MCF 10A (cell line): ENCODE measurements at places on chromosomes 7 and 10.

DNA sequence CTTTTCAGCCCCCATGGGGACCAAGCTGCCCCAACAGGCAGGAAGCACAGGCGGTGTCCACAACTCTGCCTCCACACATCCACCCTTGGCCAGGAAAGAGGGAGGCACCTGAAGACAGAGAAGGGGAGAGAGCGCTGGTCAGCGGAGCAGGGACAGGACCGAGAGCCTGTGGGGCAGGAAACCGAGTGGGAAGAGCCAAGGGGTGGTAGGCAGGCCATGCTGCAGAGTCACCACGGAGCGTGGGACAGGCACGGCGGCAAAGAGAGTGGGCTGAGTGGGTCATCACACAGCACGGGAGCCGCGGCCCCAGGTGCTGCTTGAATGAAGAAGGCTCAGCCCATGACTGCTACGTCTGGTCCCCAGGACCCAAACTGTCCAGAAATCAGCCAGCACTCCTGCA, 109.8 kb downstream of the PTPRN2 start:
- DNase-seq: no peak

DNA sequence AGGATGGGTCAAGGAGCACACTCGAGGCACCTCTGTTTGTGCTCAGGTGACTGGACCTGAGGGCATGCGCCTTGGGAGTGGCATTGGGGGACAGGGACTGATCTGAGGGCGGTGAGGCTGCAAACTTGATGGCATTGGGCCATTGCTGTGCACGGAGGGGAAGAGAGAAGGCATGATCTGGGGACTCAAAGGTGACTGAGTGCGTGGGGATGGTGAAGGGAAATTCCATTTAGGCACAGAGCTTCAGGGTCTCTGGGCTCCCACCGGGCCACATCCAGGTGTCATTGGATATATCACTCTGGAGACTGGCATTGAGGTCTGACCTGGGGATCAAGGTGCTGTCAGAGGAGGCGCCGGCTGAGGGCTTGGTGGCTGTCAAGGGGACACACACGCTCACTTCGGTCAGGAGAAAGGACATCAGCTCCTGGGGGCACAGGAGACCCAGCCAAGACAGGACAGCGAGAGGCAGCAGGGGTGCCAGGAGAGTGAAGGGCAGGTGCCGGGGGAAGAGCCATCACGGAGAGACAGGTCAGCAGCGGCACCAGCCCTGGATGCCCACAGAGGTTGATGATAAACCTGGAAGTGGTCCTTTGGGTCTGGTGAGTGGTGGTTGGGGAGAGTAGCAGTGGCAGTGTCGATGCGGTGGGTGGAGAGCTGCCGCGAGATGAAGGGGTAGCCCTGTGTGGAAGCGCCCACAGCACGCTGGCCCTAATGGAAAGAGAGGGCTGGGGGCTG, 5.5 kb downstream of the ADCK2 start:
- no peak for DNase-seq

GRCh38 chr7:55127622-55128081, 108.8 kb downstream of the EGFR start:
- peak; percentile 78 for DNase-seq

DNA sequence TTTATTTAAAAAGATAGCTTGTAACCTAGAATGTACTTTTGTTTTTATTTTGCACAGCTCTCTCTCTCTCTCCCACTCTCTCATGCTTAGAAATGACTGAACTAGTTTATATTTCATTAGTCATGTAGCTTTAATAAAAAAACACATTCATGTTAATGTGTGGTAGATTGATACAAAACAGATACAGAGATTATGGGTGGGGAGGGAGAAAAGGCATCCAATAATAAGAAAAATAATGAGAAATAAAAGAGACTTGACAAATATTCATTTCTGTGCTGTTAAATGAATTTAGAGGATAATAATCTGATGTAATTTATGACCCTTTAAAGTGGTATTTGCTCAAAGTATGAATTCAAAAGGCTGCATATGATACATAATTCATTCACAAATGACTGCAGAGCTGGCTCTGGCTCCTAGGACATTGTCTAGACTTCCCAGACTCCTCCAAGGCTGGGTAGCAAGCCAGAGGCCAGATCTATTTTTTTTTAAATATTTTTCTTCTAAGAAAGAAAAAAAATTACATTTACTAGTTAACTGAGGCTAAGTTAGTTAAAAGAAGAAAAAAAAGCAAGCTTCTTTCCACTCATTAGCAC, 105.7 kb upstream of the DNAJB12 start:
- DNase-seq: no peak

- DNase-seq: no peak
Measured at GRCh38 chr10:126278851-126279250, 109.4 kb downstream of the ADAM12 start.

DNA sequence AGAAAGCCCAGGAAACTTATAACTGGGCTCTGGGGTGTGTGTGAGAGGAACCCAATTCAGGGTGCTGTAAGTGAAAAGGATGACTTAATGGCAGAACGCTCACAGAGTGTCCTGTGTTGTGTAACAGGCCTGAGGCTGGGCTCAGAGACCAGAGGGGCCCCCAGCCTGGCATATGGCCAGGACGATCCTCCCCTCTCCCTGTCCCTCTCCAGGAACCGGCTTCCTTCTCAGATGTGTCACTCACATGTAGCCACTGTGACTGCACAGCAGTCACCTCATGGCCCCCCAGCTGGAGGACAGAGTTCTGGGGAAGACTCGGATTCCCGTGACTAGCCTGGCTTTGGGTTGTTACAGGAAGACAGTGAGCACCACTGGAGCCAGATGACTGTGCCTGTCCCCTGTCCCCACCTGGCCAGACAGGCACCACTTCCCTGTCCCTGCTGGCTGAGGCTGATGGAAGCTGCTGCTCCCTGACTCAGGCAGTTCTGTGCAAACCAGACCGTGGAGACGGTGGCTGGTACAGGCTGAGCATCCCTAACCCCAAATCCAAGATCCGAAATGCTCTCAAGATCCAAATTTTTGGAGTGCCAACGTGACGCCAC, 220.5 kb downstream of the MLLT10 start:
- DNase-seq: no peak

GRCh38 chr10:36448760-36449691, 676.4 kb upstream of the ANKRD30A start:
- DNase-seq: peak; percentile 72

- no peak for DNase-seq
Measured at GRCh38 chr7:388961-389701, 99.2 kb downstream of the FOXL3 start.

- peak; percentile 47 for DNase-seq
Measured at GRCh38 chr10:59362144-59362958, at the start of gene FAM13C. Gene FAM13C, minus strand, starts transcription at chr10:59362549. Its CDS starts 89 bp downstream, at chr10:59362460.

- no peak for DNase-seq
Measured at GRCh38 chr7:71470326-71470725, 338.4 kb downstream of the GALNT17 start.

DNA sequence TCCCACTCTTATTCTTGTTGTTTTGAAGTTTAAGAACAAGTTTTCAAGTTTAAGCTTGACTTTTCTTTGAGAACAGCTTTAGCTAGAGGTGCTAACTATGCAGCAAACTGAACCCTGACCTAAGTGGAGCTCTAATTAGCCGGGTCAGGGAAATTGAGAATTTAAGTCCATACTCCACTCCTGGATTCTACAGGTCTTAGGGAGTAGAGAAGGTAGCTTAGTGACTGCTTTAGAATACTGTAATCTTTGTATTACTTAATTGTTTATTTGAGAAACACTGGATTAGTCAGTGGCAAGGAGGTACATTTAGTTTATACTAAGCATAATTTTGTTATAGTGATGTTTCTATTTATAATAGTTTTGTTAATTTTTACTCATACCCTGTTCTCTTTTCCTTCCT, 74.6 kb upstream of the STRIP2 start:
- DNase-seq: no peak

GRCh38 chr7:84070770-84071169, 123.8 kb downstream of the SEMA3A start:
- no peak for DNase-seq

DNA sequence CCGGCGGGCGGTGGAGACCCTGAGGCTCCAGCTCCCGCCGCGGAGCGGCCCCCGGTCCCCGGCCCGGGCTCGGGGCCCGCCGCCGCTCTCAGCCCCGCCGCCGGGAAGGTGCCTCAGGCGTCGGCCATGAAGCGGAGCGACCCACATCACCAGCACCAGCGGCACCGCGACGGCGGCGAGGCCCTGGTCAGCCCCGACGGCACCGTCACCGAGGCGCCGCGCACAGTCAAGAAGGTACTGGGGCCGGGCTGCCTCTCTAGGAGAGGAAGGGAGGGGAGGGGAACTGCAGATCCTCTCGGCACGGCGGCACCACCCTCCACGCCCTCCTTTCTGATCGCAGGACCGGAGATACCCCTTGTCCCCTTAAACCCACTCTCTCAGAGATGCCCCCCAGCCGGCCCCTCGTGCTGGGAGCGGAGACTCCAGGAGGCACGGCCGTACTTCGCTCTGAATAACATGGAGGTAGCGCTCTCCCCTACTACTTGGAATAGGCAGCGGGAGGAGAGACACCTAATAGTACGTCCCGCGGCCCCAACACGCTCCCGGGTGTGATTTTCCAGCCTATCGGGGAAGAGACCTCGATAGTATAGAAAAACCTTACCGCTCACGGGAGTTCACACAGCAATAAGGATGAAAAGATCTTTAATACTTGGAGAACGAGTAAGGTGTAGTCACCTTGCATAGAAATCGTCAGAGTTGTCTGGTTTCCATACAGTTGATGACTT, 538 bp downstream of the AHCYL2 start:
- peak; percentile 52 for DNase-seq

GRCh38 chr10:49189422-49189821, 1.2 kb upstream of the TMEM273 start:
- no peak for DNase-seq

DNA sequence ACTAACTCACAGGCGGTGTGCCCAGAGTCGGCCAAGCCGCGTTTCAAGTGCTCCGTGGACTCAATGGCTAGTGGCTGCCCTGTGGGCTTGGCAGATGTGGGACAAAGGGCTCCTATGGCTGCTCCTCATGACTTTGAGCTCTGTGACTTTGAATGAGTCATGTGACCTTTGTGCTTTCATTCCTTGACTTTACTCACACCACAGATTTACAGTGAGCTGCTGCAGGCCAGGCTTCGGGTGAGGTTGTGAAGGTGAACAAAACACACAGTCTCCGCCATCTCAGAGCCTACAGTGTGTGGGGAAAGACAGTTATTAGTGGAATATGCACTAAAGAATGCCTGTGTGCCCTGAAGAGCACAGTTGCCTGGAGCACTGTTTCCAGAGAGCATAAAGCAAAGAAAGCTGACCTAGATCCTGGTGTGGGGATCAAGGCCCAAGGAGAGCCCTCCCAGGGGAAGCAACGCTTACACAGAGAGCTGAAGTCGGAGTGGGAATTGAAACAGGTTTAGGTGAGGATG, 29.7 kb upstream of the PLEKHA1 start:
- DNase-seq: no peak

DNA sequence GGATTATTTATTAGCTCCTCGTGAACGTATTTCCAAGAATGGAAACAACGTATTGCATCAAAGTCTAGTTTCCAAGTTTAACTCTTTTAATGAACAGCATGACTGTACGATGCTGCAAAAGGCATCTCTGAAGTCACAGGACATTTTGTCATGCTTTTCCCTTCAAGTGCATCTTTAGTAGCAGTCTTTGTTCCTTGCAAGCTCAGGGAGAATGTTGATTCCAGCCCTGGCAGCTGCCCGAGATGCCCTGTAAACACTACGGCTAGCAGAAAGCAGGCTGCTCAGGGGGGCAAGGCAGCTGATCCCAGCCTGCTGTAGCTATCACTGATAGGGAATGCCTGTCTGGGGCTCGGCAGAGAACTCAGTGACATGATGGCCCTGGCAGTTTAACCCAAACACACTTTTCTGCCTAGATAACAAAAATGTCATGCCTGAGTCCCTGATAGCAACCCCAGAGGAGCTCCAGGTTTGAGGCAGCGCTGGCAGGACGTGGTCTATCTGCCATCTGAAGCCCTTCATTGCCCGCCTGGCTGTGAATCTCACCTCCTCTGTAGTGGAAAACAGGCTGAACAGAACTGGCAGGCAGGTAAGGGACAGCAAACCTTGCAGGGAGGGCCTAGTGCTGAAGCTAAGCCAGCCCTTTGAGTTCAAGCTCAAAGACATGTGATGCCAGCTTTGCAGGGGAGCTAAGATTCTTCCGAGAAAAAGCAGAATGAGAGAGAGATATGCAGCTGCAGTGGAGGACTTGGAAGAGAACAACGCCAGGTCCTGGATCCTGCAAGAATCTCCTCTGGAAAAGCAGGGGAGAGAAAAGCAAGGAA, 264.6 kb downstream of the SNX10 start:
- DNase-seq: no peak

GRCh38 chr7:127924874-127925273, 106.4 kb downstream of the LRRC4 start:
- DNase-seq: no peak

- no peak for DNase-seq
Measured at GRCh38 chr10:82308641-82309040, 433.6 kb downstream of the NRG3 start.

DNA sequence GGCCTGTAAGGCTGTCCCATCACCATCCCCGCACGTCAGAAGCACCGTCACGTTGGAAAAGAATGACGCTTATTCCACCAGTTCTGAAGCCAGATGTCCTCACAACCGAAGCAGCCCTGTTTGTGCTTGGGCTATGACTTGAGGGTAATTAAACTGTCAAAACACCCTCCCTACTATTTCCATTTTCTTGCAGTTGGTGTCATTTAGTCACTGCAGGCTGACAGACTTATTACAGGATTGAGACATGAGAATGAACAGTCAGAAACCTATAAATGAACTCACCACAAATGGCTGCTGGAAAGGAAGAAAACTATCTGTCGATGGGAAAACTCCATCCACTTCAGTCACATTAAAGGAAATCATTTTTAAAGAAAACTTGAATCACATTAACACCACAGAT, 85.3 kb downstream of the VOPP1 start:
- DNase-seq: no peak

- DNase-seq: no peak
Measured at GRCh38 chr10:87615856-87616255, 43.8 kb upstream of the PAPSS2 start.

- no peak for DNase-seq
Measured at GRCh38 chr7:94683066-94683465, 27.1 kb upstream of the SGCE start.

GRCh38 chr7:11750191-11750590, 81.8 kb downstream of the THSD7A start:
- no peak for DNase-seq

DNA sequence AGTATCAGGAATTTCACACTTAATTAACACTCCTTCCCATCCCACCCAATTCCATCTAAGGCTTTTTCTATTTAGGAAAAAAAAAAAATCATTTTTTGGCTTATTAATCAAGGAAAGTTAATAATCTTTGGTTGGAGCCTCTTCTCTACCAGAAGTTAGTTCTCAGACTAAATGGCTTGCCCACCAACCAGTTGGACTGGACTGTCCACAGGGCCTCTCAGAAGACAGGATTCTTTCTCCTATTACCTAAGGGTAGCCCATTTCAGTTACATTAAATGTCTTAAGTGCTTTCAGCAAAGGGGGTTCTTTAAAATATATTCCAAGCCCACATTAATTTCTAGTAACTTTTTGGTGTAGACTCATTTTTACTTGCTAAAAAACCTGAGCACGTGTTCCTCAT, 35.2 kb downstream of the GLUD1 start:
- DNase-seq: no peak

DNA sequence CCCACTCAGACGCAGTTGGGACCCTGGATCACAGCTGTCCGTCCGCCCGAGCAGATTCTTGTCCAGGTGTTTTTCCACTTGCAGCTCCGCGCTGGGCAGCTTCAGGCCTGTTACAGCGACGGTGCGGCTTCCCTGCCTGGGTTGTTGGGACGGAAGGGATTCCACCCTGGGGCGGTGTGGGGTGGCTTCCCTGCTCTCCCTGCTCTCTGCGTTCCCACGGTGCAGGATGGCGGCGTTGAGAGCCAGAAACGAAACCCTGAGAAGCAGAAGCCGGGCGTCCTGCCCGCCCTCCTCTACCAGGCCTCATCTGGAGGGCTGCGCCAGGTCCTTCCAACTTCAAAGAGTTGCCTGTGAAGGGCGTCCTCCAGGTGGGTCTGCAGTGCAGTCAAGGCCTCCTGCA, 194.4 kb downstream of the ADARB2 start:
- no peak for DNase-seq
